SK-N-MC (cell line): ENCODE measurements at places on chromosomes 7 and 10.

- DNase-seq = no peak
Observed at GRCh38 chr7:134368851-134369544, 52.3 kb upstream of the SLC35B4 start.

GRCh38 chr10:31590023-31590800 lies 271.2 kb downstream of the ZEB1 start:
- DNase-seq = no peak

- no peak for DNase-seq
Observed at GRCh38 chr7:7424151-7424873, 111.4 kb downstream of the COL28A1 start.

- DNase-seq = no peak
Observed at GRCh38 chr7:149003018-149003417, 25.3 kb downstream of the PDIA4 start.

- DNase-seq = no peak
Observed at GRCh38 chr7:2158331-2159175, 74.2 kb downstream of the MAD1L1 start.

- no peak for DNase-seq
Observed at GRCh38 chr7:102431617-102432298, 1.6 kb upstream of the ORAI2 start.
